Kidney capillary endothelial cell (primary cell): ENCODE measurements at places on chromosomes 1 and 21.
A peak's percentile ranks its signal among the peaks of the same experiment; 100 is the strongest.

DNA sequence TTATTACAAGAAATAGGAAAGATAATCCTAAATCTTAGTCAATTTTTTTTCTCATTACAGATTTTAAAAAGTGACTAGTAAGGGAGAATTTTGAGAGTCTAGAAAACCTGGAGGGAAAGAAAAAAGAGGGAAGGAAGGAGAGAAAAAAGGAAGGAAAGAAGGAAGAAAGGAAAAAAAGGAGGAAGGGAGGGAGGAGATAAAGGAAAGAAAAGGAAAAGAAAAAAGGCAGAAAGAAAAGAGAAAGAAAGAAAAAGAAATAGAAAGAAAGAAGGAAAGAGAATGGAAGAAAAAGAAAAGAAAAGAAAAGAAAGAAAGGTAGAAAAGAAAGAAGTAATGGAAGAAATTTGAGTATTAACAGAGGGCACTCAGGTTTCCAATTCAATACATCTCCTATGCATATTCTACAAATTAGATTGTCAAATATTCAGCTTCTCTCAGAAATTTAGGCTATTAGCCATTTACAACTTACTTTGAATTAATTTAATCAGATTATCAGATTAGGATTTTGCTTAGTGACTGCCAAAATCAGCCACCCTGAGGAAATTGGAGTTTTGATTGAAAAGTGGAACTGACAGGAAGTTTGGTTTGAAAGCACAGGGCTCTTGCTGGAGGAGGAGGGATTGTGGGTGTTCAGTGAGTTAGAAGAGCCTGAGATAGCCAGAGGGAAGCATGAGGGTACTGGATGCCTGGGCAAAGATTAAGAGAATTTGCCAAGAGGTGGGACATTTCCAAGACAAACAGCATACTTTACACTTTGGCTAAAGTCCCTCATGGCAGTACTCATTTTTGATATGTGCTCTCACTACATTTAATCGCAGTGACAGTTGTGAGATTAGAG is 677.8 kb downstream of the USP25 start:
- DNase-seq = no peak

DNA sequence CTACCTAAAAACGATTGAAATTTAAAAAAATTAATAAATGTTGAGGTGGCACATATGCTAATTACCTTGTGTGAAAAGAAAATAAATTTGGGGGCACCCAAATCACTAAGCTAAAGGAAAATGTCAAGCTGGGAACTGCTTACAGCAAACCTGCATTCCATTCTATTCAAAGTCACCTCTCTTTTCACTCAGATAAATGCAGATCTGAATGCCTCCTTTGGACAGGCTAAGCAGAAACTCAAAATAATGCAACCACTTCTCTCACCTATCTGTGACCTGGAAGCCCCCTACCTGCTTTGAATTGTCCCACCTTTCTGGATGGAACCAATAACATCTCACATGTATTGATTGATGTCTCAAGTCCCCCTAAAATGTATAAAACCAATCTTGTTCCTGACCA is 628.7 kb downstream of the AMY1C start:
- DNase-seq = no peak

GRCh38 chr1:177593105-177593504 is 376.8 kb downstream of the SEC16B start:
- DNase-seq = no peak

DNA sequence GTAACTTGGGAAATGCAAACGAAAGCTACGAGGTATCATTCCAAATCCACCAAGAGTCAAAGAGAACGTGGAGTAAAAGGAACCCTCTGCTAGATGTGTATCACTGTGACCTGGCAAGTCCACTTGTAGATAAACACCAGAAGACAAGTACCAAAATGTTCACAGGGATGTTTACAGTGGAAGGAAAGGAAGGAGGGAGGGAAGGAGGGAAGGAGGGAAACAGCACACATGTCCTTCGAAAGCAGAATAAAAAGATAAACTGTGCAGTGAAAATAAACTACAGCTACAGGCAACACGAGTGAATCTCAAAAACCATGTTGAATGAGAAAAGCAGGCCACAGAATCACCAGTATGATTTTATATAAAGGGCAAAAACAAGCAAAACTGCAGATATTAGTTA is 59.9 kb downstream of the TP53BP2 start:
- DNase-seq = no peak

- no peak for DNase-seq
Measured at GRCh38 chr1:210565306-210565705, 236.6 kb downstream of the HHAT start.

- DNase-seq = no peak
Measured at GRCh38 chr1:66069976-66070876, 277.5 kb downstream of the PDE4B start.

DNA sequence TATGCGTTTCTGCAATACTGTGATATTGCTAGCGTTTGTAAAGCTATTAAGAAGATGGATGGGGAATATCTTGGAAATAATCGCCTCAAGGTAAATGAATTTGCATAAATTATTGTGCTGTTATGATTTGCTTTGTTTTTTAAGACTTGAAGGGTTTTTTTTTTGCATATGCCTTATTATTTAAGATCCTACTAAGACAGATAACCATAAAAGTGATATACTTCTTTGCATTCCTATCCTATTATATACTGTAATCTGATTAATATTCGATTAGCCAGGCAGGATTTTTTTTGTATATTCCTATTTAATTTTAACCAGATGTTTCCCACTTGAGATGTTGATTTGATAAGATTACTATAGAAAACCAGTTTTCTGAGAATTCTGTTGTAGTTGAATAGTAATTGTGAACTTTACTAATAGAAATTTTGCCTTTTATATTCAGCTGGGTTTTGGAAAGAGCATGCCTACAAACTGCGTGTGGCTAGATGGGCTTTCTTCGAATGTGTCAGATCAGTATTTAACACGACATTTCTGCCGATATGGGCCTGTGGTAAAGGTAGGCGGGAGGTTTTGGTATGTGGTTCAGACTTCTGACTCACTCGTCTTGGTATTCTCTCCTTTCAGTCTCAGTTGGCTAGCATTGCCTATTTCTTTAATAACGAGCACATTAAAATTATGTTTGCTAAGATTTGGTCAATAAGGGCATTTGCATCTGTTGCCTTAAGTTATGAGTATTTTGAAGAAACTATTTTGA is 56.8 kb downstream of the ZBTB17 start:
- DNase-seq = no peak

- DNase-seq = no peak
Measured at GRCh38 chr1:240784776-240785175, 172.8 kb upstream of the GREM2 start.

- DNase-seq = no peak
Measured at GRCh38 chr1:165877940-165878556, 50.6 kb downstream of the UCK2 start.

- no peak for DNase-seq
Measured at GRCh38 chr1:168428063-168428731, 115.6 kb downstream of the XCL2 start.

DNA sequence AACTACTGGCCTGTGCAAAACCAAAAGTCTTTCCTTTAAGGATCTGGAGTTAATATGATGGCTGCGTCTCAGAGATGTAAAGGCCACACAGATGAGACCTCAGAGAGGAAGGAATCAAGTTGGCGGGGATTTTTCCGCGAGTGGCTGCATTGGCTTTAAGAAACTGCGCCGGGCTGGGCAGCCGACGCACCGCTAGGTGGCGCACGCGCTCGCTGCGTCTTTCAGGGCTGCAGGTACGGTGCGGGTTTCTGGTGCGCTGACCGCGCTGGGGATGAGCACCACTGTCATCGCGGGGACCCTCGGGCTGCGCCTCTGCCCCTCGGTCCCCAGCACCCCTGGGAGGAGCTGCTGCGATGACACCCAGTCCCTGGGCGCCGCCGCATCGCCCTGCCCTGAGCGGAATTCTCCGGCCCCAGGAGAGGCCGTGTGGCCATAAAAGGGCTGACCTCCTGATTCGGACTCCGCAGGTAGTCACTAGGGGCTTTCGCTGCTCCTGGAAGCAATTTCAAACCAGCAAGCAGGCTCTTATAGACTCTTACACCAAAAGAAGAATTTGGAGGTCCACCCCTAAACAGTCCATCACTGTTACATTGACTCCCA is 241.0 kb downstream of the KCNJ6 start:
- peak; percentile 48 for DNase-seq

- DNase-seq = no peak
Measured at GRCh38 chr1:87783315-87783714, 454.6 kb downstream of the LMO4 start.

GRCh38 chr1:206963740-206964139 is 6.5 kb downstream of the FCAMR start:
- DNase-seq = no peak

DNA sequence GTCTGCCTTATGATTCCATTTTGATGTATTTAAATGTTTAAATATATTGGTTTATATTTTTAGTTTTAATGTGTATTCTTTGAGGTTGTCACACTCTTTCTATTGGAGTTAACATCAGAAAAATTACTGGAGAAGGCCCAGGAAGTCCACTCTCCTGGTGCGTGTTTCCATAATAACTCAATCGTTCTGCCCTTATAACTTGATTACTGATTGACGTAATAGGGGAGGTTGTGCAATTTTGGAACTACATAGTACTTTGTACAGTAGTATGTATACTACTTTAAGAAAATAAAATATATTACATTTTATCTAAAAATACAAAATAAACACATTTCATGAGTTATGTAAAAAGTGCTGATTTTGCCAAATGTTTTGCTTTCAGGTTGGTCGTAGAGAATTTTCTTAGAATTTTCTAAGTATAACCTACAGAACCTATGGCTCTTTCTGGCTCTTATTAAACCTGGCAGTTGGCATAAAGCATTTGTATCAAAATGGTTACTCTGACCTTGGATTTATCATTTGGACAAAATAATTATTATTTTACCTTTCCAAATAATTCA is 5.7 kb downstream of the PLA2G4A start:
- no peak for DNase-seq
